WERI-Rb-1 (cell line): ENCODE measurements at places on chromosomes 16 and 17.

GRCh38 chr17:38893607-38894006 is 23.7 kb downstream of the LASP1 start:
- DNase-seq: peak; percentile 46

DNA sequence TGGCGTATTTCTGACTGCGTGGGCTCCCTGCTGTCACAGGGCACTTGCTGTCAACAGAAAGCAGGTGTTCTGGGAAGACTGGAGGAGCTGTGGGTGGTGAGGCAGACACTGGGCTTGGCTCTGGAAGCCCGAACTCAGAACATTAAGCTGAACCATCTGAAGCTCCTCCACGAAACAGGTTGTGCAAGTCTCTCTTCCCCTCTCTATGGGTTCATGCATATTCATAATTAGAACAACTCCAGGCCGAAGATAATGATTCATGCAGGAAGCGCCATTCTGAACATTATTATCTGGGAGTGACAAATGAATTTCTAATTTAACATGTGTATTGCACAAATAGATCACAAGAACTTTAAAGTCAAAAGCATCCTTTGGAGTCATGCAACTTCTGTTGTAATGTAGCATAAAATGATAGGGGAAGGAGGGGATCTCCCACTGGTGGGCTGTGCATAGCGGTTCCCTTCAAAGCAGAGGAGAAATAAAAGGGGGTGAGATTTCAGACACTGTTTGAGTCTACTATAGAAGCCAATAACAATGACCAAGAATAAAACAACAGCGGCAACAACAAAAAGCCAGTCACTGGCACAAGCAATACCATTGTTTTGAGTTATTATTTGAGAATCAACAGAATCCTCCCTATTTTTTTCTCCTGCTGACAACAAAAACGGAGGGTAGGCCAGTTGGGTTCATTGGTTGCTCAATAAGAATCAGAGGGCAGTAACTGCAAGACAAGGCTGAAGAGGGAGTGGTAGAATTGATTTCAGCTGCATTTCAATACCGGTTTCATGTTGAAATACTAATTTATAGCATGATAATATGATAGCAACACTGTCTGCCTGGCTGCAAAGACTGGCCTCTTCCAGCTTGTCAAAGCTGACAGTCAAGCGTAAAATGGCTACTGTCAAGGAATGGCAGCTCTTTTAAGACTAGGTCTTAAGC is 407.3 kb downstream of the XYLT1 start:
- no peak for DNase-seq

- DNase-seq: no peak
These were observed 26.4 kb upstream of the SLC7A5 start for GRCh38 chr16:87895641-87896141.

DNA sequence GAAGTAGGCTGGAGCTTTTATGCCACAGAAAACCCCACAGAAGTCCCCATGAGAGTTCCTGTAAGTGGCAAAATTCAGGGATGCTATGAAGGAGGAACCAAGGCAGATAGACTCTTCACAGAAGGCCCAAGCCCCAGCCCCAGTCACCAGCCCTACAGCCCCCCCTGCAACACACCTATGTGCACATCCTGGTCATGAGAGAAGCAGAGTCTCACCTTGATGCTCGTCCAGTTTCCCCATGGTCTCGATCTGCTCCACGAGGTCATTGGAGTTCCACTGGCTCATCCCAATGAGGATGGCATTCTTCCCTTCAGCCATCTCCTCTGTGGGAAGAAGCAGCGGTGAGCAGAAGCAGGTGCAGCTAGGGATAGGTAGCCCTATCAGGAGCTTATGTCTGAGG is 31.2 kb downstream of the PITPNM3 start:
- no peak for DNase-seq

- no peak for DNase-seq
These were observed 7.6 kb downstream of the ADCY7 start for GRCh38 chr16:50273888-50274325.

DNA sequence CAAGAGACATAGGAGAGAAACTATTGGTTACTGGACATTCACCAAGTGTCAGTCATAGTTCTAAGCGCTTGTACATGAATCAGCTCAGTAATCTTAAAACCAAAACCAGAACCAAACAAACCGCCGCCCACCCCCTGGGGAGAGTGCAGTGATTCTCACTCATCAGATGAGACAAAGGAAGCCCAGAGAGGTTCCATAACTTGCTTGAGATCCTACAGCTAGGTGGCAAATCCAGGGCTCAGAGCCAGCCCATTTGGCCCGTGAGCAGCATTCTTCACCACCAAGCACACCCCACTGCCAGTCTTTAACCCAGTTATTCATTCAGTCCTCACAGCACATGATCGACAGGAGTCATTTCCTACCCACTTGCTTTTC is 37.2 kb upstream of the RGS9 start:
- DNase-seq: no peak

GRCh38 chr17:16661217-16661616 is 7.6 kb upstream of the ZNF624 start:
- no peak for DNase-seq

- DNase-seq: no peak
These were observed 87.8 kb downstream of the SMG6 start for GRCh38 chr17:2215616-2216364.

- DNase-seq: no peak
These were observed 78.9 kb downstream of the SLC6A2 start for GRCh38 chr16:55734665-55735064.

DNA sequence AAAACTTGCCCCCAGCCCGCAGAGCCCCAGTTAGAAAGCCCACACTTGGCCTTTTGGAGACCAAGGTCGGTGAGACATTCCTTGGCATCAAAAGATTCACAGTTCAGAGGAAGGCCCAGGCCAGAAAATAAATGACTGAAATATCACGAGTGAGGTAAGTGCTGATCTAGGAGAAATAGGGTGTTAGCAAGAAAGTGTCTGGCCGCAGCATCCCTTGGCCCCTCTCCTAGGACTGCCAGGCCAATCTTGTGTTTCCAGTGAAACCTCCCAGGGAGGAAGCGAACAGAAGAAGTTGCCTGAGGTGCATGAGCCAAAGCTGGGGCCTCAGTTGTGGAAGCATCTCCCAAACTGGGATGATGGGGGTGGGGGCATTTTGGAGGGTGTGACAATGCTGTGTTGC is 22.5 kb upstream of the NSMCE1 start:
- DNase-seq: no peak

DNA sequence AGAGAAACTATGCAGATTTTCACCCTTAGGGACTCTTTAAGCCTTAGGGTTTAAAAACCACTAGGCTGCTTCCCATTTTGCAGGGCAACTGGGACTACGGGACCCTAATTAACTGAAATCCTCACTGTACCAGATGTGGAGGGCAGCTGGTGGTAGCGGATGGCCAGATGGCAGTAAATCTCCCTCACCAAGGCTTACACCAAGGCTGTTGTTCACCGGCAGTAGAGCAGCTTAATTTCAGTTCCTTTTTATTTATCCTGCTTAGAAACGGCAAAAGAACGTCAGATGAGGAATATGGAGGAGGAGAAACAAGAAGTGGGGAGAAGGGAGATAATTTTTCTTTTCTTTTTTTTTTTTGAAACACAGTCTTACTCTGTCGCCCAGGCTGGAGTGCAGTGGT is 6.5 kb downstream of the ABHD15 start:
- DNase-seq: peak; percentile 81

- DNase-seq: no peak
These were observed 10.6 kb upstream of the PKMYT1 start for GRCh38 chr16:2990891-2991290.

- no peak for DNase-seq
These were observed 7.2 kb upstream of the UNK start for GRCh38 chr17:75777296-75777922.

DNA sequence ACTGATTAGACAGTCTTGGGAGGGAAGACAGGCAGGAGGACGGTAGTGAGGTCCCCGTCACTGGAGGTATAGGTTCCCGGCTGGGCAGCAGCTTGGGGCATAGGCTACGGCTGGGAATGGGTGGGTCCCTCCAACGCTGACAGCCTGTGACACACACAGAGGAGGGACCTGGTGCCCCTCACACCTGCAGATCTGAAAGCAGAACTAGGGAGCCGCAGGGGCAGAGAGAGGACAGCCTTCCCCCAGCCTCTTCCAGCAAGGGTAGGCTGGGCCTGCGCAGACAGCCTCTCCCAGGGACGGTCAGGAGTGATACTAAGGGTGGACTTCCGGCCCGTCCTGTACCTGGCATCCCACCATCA is 2.0 kb downstream of the P2RX1 start:
- no peak for DNase-seq

DNA sequence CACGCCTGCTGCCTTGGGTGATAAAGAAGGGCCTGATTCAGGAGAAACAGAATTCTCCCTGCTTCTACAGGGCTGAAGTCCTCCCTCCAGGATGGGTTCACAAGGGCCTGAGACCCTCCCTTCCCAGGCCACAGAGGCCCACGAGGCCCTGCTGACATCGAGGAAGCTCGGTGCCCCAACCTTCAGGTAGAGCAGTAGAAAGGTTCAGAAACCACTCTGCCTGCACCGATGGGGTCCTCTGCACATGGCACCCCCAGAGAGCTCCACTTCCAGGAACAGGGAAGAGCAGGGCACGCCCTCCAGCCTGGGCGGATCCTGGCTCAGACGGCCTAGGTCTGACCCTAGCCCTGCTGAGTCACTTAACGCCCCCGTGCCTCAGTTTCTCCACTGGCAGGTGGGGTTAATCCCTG is 773 bp downstream of the CENPX start:
- DNase-seq: no peak

- DNase-seq: no peak
These were observed 362 bp downstream of the KLHDC4 start for GRCh38 chr16:87765473-87765775.

GRCh38 chr17:68221786-68222185 is 26.1 kb upstream of the AMZ2 start:
- DNase-seq: no peak

DNA sequence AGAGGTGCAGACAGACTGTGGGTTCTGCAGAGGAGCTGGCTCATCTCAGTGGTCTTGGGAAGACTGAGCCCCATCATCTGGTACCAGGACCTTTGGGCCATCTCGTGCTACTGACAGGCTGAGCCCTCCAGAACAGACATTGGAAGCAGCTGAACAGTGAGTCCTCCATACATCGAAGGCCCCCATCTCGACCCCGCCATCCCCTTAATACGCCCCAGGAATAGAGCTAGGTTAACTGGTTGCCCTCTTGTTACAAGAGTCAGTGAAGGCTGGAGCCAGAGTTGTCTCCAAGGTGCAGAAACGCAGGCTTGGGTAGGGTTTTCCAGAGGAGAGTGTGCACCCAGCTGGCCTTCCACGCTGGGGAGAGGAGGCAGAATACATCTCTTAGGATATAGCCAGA is 76.0 kb downstream of the N4BP1 start:
- DNase-seq: no peak

- DNase-seq: peak; percentile 67
These were observed 2.5 kb upstream of the HS3ST6 start for GRCh38 chr16:1920727-1921171.

GRCh38 chr17:1947229-1947742 is 77.8 kb downstream of the RTN4RL1 start:
- no peak for DNase-seq

DNA sequence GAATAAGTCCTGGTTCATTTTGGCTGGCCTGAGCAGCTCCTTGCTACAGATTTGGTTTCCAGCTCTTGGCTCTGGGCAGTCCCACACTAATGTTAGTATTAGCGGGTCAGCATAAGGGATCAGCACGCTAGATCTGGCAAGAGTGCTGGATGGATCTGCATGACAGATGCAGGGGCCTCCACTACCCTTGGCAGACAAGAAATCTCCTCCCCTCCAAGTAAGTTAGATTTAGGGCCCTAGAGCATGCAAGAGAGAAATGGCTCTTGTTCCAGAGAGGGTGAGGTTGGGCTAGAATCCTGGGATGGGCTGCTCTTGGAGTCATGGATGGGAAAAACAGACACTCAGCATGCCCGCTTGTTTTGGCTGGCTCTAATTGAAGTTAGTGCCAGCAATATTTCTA is 414.3 kb downstream of the RBFOX1 start:
- DNase-seq: peak; percentile 34

- DNase-seq: no peak
These were observed 2.3 kb downstream of the SPG7 start for GRCh38 chr16:89510526-89510925.

- no peak for DNase-seq
These were observed 2.7 kb downstream of the COTL1 start for GRCh38 chr16:84614968-84615813.

DNA sequence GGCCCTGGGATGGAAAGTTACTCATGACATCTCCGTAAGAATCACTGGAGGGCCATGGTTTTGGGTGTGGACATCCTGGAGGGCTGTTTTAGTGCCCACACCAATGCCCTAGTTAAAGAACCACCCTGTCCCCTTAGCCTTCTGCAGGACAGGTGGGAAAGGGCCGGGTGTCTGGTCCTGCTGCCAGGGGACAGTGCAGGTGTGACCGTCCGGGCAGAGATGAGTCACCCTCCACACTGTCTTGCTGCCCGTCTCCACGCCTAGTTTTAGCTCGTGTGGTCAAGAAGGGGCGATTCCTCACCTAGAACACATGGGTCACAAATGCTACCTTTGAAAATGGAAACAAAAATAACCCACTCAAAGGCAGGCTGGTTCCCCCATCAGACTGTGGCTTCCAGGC is 17.0 kb downstream of the CEP295NL start:
- no peak for DNase-seq

GRCh38 chr17:83109793-83110645 is 30.6 kb downstream of the METRNL start:
- no peak for DNase-seq

- DNase-seq: peak; percentile 91
These were observed 65.9 kb upstream of the SDK2 start for GRCh38 chr17:73710095-73710592.

DNA sequence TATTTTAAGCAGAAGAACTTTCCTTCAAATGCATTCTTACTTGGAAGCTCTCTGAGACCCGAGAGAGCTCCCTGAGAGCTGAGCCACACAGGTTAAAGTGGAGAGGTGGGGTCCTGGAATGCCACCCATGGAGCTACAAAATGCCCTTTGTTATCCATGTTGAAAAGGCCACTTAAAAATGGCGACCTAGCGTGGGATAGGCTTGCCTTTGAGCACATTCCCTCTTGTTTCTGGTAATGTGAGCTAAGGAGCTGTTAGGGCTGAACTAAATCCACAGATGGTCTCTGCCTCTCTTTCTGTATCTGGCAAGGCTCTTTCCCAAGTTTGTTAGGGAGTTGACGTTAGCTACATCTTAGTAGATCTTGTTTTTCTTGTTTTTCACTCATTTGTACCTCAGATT is 171.6 kb downstream of the SNX29 start:
- no peak for DNase-seq

- no peak for DNase-seq
These were observed 20.2 kb upstream of the TEKT3 start for GRCh38 chr17:15361592-15361991.

- no peak for DNase-seq
These were observed 36.7 kb downstream of the ARHGAP17 start for GRCh38 chr16:24978370-24978914.

- DNase-seq: no peak
These were observed 17.7 kb upstream of the ZNF594 start for GRCh38 chr17:5209396-5209795.

GRCh38 chr17:57288040-57288772 is 31.9 kb downstream of the MSI2 start:
- DNase-seq: no peak

GRCh38 chr16:77376358-77376757 is 58.5 kb downstream of the ADAMTS18 start:
- no peak for DNase-seq
